Activated CD4-positive, CD25-positive, alpha-beta regulatory T cell treated with anti-CD3 and anti-CD28 coated beads, Interleukin-2, amount 50 U/mL, for 16 hours (primary cell): ENCODE measurements at places on chromosomes 1 and 21.

- DNase-seq: no peak
Observed at GRCh38 chr1:154236855-154237254, 16.1 kb downstream of the UBAP2L start.

DNA sequence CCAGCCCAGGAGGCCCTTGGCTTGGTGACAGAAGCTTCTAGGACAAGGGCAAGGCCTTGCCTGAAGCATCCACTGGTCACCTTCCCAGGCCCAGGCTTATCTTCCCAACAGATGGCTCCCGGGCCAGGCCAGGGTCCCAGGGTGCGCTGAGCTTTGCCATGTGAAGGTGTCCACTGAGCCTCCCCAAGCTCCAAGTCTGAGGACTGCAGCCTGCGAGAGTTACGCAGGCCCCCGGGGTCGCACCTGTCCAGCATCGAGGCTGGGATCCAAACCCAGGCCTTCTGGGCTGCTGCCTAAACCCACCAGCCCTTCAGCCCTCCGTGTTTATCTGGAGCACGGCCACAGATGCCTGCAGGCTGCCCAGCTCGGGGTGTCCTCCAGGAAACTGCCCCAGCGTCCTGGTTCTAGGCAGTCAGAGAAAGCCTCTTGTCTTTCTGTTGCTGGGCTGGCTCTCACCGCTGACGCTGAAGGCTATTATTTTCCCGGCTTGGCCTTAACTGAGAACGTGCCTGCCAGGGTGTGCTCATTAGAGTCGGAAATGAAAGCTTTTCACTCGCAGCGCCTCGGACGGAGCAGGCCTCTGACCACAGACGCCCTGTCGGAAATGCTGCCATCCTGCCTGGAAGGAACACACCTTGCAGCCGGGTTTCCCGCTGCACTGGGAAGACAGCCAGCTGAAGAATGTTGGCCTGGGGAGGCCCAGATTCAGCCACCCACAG, 71.4 kb downstream of the MEGF6 start:
- DNase-seq: no peak

DNA sequence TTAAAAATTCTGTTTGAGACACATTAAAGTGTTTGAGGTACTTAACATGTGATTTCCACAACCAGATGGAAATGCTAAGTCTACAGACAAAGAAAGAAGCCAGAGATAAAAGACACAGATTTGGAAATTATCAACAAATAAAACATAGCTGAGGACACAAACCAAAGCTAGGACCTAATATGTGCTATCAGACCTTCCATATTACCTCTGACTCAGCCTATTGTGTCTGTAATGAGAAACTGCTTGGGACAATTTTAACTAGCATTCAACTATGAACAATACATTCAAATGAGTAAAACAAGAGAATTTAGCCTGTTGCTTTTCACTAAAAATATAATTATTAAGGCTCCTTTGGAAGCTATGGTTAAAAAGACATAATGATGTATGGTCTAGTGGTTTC, 54.6 kb downstream of the WNT2B start:
- no peak for DNase-seq

GRCh38 chr1:116277840-116278540, 95.1 kb upstream of the ATP1A1 start:
- DNase-seq: no peak

GRCh38 chr1:41200728-41201127, 41.4 kb downstream of the SCMH1 start:
- DNase-seq: no peak

GRCh38 chr1:41454406-41454805, 30.1 kb downstream of the EDN2 start:
- no peak for DNase-seq

- DNase-seq: no peak
Observed at GRCh38 chr1:109959974-109960744, 24.4 kb upstream of the AHCYL1 start.

DNA sequence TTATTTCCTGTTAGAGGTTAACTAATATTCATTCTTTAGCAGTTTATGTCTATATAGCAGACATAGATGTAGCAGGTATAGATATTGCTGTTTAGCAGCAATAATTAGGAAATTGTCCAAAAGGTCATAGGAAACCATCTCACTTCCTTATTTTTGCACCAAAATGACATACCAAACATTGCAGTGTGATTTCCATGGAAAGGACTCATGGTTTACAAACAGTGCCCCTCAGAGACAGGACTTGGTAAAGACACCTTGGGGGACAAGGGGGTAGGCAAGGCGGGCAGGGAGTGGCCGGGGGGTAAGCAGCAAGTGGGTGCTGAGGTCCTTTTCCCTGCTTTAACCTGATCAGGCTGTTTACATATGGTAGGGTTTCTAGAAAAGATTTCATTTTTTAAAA, 30.5 kb downstream of the BATF3 start:
- DNase-seq: no peak

DNA sequence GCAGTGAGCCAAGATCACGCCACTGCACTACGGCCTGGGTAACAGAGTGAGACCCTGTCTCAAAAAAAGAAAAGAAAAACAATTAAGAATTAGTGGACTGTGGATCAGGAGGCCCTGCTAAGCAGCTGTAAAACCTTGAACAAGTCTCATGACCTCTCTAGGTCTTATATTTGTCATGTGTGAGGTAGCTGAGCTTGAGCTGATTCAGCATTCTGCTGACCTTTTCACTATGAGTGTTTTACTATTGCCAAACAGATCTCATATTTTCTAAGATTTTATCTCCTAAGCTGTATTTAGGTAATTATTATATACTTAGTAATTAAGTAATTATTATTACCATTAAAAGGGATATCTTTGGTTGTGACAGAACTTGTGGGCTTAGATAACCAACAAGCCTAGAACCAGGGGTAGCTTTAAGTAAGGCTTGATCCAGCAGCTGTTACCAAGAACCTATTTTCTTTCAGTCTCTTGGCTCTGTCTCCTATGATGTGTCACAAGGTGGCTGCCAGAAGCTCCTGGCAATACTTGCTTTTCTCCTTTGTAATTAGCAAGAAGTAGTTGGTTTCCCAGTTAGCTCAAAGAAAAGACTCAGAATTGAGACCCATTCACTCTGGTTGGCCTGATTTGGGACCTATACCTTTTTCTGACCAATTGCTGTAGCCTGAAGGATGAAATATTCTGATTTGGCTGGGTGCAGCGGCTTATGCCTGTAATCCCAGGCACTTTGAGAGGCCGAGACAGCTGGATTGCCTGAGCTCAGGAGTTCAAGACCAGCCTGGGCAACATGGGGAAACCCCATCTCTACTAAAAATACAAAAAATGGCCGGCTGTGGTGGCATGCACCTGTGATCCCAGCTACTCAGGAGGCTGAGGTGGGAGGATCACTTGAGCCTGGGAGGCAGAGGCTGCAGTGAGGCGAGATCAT, 8.5 kb upstream of the ZC3H12A start:
- DNase-seq: no peak

DNA sequence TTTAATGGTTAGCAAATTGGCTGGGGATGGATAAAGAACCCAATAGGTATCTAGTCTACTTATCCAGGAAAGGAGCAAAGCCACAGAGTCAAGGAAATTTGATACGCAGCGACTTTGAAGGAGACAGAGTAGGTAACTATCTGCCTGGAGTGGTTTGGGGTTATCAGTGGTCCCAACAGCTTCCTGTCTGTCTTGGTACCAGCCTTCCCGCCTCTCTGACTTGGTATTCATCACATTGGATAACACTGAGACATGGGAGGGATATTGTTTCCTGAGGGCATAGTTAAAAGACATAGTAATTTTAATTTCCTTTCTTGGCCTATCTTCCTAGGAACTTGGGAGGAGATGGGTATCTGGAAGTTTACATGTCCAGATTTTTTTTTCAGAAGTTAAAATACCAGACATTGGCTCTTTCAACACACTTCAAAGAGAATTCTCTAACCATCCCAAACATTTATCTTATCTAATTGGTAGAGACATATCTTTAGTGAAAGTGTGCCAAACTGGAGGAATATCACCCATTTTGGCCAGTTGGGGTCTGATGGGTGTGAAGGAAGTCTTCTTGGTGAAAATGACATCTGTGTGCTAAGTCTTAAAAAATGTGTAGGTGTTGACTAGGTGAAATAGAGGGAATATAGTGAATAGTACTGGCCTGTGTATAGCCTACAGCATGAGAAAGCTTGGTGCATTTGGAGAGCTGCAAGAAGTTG, 65.0 kb downstream of the RGS5 start:
- no peak for DNase-seq

- DNase-seq: no peak
Observed at GRCh38 chr1:35836734-35837133, 28.9 kb downstream of the AGO4 start.
